ENCODE measurements at places on chromosomes 13 and 19. TPM values are rescaled to one million over a fixed set of nuclear protein-coding genes. Genes with fewer than 3 reads are reported as not detected.
A peak's percentile ranks its signal among the peaks of the same experiment; 100 is the strongest.

- peak; percentile 29 for DNase-seq
These were observed 21.4 kb downstream of the MAP4K1 start for GRCh38 chr19:38596057-38596981.

DNA sequence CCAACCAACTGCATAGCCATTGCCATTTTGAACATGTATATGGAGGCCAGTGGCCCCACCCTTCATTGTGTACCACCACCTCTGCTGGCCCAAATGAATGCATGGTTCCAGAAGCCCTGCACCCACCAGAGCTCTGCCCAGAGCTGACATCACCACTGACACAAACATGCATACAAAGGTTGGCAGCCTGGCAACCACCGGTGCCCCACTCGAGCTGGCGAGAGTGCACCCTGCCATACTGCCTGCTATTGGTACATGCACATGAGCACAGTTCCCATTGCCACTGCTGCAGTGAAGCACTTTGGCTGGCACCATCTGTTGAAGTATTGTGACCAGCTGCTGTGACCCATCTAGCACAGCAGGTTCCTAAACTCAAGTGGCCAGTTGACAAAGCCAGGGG lies 1564.9 kb downstream of the OLFM4 start:
- no peak for DNase-seq

- no peak for DNase-seq
These were observed 80.4 kb downstream of the HSPH1 start for GRCh38 chr13:31081316-31081715.

DNA sequence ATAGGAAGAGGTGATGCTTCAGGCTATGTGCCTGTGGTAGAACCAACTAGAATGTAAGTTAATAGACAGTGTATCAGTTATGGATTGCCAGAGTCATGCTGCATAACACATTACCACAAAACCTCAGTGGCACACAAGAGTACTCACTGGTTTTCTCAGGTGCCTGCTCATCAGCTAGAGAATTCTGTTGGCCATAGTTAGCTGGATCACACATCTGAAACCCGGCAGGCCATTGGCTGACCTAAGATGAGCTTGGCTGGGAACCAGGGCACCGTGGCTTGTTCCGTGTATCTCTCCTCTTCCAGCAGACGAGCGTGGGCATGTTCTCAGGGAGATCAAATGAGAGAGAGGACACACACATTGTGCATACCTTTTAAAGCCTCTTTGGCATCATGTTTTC lies 76.7 kb downstream of the TEX26 start:
- DNase-seq, result no peak

DNA sequence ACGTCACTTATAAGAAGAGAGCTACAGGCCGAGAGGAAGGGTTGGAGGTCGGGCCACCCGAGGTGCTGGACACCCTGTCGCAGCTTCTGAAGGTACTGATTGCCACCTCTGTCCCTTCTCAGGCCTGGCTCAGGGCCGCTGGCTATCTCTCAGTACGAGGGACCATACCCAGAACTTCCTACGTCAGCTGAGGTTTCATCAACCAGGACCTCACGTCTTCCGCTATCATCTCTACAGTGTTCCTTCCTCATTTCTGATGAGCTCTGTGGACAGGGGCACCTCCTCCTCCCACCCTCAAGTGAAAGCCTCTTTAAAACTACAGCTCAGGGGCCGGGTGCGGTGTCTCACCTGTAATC lies 58.2 kb upstream of the USE1 start:
- peak; percentile 12 for DNase-seq

- no peak for DNase-seq
These were observed 689 bp downstream of the DCUN1D2 start for GRCh38 chr13:113489549-113490495.

- DNase-seq, result no peak
These were observed 38.5 kb upstream of the MAB21L1 start for GRCh38 chr13:35514801-35515502.

DNA sequence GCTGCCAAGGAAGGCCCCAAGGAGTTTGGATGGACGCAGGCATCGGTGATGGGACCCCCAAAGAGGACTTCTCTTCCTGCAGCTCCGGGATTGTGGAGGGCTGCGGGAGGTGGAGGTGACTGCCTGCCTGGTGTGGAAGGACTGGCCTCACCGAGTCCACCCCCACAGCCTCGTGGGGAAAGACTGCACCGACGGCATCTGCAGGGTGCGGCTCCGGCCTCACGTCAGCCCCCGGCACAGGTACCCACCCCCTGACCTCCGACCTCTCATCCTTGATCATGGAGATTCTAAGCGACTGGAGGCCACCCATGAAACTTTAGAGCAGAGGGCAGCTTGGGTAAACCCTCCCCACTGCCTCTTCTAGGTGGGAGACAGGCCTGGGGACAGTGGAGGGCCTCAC lies 16.9 kb upstream of the CLASRP start:
- no peak for DNase-seq

DNA sequence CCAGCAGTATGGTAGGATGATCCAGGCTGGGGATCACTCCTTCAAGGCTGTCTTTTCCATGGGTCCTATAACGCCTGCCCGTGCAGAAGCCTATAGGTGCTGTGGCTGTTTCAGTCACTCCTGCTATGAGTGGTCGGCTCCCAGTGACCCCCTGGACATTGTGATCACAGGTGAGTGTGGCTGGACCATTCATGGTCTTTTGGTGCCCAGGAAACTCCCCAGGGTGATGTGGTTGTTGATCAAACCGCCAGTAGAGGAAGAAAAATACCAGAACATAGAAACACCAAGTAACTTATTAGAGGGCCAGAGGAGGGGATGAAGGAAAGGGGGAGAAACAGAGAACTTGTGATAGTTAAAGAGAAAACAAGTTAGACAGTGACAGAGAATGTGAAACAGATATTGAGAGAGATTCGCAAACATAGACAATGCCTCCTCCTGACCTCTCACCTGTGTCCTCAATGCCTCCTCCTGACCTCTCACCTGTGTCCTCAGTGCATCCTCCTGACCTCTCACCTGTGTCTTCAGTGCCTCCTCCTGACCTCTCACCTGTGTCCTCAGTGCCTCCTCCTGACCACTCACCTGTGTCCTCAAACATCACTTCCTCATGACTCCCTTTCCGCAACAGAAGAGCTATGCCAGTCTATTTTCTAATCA lies 19.4 kb downstream of the LAIR2 start:
- DNase-seq, result no peak

DNA sequence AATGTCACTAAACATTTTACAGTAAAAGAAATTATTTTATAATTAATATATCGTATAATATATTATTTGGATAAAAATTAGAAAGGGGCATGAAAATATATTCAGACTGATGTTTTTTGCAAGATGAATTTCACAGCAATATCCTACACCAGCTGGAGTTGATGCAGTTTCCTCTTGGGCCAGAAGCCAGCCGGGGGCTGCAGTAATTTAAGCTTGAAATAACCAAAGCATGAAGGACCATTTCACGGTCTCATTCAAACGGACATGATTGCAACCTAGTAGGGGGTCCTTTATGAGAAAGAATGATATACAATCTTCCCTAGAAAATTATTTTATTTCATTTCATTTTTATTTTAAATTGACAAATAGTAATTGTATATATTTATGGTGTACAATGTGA lies 797.2 kb upstream of the PCDH9 start:
- DNase-seq, result no peak

GRCh38 chr13:49366841-49367240 lies 77.0 kb downstream of the CAB39L start:
- no peak for DNase-seq

DNA sequence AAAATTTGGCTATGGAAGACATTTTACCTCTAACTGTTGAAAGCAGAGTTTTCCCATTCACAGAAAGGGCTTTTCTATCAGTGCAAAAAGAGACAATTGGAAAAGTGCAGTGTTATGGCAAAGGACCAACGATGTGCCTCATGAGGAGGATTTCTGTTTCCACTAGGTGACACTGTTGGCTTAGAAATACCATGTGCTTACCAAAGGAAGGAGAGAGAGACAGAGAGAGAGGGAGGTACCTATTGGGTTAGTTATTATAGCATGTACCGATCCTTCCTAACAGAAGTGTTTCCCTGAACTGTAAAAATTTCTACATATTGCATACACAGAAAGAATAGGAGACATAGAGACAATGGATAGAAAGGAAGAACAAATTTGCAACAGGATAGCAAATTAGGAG lies 23.9 kb upstream of the PSG4 start:
- DNase-seq, result no peak

- no peak for DNase-seq
These were observed 16.3 kb downstream of the FCHO1 start for GRCh38 chr19:17767559-17767958.

DNA sequence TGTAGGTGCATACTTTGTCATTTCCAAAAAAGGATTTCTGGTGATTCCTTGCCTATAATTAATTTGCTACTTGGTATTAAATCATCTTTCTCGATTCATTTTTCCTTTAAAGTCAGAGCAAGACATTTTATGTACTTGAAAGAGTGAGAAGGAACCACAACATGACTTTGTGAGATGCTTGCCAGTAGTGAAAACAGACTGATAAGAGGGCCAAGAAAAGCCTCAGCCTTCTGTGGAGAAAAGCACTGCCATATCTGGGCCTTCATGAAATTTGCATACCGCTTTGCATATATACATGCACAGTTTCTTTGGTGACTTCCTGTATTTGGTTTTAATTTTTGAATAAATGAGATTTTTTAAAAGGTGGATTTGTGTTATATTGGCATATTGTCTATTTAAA lies 128.4 kb downstream of the CDK8 start:
- DNase-seq, result no peak

NLRP9 gene
- total RNA-seq, result not detected

DACH1 gene
- total RNA-seq, result 31.0 TPM

CIC gene
- total RNA-seq, result 93.4 TPM

CNN1 gene
- total RNA-seq, result 1,051 TPM

PEX11G gene
- total RNA-seq, result 8.2 TPM

KLC3 gene
- 0.23 TPM for total RNA-seq

NCAN gene
- not detected for total RNA-seq
